Caco-2 (cell line): ENCODE measurements at places on chromosomes 16 and 17. TPM values are rescaled to one million over a fixed set of nuclear protein-coding genes. Genes with fewer than 3 reads are reported as not detected.

The BCL6B gene
- not detected in 2 replicates for total RNA-seq

The KCNH6 gene
- total RNA-seq: not detected in 2 replicates

The SLC52A1 gene
- total RNA-seq: not detected in 2 replicates

The FOXL1 gene
- 0.11 TPM in 1 of 2 replicates, not detected in the other for total RNA-seq
